ENCODE measurements at places on chromosomes 6 and 20. TPM values are rescaled to one million over a fixed set of nuclear protein-coding genes. Genes with fewer than 3 reads are reported as not detected.

Gene IL17F
- polyA plus RNA-seq: not detected

- peak; percentile 33 for DNase-seq
These were observed 61.4 kb upstream of the JARID2 start for GRCh38 chr6:15184441-15184861.

DNA sequence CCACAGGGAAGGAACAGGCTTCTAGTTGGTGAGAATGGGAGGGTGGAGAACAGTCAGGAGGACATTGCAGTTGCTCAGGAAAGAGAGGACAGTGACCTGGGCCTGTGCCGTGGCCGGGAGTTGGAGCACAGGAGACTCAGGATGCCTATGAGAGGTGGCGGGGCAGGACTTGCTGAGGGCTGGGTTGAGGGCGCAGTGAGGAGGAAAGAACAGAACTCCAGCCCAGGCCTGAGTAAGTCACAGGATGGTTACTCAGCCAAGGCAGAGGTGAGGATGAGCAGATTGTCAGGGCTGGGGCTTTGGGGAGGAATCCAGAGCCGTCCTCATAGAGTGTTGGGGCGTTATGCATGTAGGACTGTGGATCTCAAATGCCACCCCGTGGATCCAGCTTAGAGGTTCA, 21.2 kb downstream of the CST4 start:
- DNase-seq: no peak

- no peak for DNase-seq
These were observed 16.1 kb downstream of the DOK5 start for GRCh38 chr20:54491506-54491905.

DNA sequence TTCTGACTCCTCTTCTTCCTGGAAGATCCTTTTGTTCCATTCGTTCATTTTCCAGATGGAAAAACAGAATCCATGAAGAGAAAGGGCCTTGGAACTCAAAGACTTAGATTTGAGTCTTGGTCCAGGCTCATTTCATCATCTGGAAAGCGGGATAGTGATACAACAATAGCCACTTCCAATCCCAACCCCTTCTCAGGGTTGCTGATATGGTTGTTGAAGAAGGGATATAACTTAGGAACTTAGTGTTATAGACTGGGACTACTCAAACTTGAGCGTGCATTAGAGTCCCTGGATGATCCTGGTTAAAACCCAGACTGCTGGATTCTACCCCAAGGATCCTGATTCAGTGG, 1.3 kb downstream of the GDAP1L1 start:
- DNase-seq: no peak

Gene SEMG2
- not detected for polyA plus RNA-seq

Gene KHDC1
- 3.6 TPM for polyA plus RNA-seq

DNA sequence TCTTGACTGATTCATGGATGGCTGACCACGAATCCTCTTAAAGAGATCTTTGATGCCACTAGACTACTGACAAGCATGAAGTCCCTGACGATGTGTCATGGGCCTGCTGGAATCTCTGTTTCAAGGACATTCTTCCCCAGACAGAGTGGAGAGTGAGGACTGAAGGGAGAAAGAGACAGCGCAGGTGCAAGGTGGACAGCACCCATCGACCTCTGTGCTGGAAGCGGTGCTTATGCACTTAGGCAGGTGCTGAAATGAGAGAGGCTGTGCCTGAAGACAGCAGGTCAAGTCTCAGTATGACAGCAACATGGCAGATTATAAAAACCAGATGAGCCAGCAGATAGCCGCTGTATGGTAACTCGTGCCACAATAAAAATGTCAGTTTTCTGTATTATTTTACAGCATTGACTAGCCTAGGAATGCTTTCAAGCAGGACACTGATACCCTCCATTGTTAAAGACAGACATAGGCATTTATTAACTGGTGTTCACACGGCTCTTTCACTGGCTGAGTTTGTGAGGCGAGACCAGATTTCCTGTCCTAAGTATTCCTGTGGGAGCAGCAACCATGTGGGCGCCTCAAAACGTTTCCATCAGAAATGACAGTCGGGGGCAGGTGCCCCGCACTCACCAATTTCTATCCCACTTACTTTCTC, 47.5 kb downstream of the FOXC1 start:
- no peak for DNase-seq

Gene ANKRD66
- polyA plus RNA-seq: not detected

DNA sequence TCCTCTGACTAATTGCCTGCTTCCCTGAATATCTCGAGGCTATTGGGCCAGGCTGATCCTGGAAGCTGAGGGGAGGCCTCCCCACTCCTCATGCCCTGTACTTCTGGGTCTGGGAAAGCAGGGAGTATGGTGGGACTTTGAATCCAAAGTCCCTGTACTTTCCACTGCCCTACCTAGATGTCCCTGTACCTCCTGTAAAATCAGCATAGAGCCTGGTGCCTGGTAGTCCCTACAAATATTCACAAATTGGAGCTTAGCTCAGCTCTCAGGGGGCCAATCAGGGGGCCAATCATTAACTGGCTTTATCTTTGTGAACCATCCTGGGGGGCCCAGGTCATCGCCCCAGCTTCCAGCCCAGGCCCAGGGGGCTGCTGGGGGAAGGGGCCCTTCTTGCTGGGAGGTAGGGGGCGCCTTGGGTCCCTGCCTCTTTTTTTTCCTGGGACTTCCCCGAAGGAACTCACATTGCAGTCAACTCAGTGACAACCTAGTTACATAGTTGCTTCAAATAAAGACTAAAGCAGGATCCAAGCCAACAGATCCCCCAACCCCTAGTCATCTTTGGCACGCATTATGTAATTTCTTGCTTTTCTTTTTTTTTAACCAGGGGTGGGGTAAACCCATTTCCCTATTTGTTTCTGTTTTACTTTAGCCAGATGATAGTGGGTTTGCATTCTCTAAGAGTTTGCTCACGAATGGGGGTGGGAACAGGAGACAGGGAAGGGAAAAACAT, 6.9 kb upstream of the VEGFA start:
- no peak for DNase-seq

Gene GLP1R
- polyA plus RNA-seq: not detected

DNA sequence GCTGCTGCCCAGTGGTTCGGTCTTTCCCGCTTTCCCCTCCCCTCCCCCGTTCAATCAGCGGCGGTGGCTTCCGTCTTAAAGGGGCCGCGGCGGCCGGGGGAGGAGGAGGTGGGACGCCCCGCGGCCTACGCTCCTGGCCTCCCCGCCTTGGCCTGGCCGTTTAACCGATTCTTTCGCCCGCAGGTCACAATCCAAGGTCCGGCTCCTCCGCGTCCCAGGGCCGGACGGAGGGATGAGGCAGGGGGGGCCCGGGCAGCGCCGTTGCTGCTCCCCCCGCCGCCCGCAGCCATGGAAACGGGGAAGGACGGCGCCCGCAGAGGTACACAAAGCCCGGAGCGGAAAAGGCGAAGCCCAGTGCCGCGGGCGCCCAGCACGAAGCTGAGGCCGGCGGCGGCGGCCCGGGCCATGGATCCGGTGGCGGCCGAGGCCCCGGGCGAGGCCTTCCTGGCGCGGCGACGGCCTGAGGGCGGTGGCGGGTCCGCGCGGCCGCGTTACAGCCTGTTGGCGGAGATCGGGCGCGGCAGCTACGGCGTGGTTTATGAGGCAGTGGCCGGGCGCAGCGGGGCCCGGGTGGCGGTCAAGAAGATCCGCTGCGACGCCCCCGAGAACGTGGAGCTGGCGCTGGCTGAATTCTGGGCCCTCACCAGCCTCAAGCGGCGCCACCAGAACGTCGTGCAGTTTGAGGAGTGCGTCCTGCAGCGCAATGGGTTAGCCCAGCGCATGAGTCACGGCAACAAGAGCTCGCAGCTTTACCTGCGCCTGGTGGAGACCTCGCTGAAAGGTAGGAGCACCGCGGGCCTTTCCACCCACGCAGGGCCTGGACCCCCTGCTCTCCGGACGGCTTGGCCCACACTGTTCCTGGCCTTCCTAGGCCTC, 1.2 kb downstream of the STK35 start:
- peak; percentile 85 for DNase-seq

GRCh38 chr20:23869520-23869919, 10.0 kb downstream of the CST5 start:
- DNase-seq: no peak

DNA sequence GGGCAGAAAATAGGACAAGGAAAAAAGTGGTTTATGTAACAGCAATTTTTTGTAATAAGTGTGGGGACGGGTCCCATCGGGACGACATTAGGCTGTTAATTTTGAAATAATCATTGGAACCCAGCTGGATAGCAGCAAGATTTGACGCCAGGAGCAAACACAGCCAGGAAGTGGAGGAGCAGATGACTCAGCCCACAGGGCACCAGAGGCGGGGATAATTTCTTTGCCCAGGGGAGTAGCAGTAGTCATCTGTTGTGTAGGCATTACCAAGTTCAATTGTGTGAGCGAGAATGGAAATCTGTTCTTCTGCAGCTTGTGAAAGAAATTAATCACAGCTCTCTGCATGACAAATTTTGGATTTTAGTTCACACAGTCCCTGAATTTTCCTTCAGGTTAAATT, 22.6 kb upstream of the RIN2 start:
- DNase-seq: peak; percentile 95

Gene ANKS1A
- 7.2 TPM for polyA plus RNA-seq

- peak; percentile 77 for DNase-seq
These were observed 47.7 kb downstream of the BANF2 start for GRCh38 chr20:17747431-17747846.

DNA sequence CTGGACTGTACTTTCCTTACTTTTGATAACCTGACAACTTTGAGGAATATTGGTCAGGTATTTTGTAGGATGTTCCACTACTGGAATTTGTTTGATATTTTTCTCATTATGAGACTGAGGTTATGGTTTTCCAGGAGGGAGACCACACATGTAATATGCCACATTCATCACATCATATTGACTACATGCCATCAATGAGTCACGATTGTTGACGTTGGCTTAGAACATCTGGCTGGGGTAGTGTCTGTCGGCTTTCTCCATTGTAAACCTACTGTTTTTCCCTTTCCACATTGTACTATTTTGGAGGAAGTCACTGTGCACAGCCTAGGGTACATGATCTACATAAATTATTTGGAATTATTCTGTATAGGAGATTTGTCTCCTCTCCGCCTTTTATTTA, 1.4 kb upstream of the STX11 start:
- no peak for DNase-seq

DNA sequence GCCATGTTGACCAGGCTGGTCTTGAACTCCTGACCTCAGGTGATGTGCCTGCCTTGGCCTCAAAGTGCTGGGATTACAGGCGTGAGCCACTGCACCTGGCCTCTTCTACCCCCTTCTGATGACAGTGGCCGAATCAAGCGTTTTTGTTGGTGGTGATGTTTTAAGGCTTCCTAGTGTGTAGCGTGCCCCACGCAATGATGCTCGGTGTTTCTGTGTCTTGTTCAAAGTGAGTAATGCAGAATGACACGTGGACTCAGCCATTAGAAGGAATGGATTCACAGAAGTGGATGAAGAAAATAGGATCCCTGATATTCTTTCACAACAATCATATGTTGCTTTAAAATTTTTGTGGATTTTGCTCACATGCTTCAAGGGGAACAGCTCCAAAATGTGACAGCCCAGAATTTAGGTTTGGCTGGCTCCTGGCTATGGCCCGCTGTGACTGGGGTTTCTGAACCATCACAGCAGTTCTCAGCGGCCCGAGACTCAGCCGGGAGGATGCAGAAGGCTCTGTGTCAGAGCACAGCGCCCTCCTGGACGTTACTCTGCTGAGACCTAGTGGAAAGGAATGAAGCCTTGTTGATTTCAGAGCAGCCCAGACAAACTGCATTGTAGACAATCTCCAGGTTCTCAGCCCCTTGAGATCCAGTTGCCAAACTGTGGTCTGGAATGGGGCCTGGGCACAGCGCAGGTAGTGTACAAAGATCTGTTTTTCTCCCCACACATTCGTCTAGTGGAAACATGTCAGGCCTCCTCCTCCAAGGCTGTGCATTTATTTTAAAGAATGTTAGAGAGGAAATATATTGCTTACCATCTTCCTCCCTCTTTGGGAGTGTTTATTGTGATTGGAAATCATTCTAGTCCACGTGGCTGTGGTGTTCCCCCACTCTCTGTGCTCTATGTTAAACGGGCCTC, 57.6 kb upstream of the TIAM2 start:
- DNase-seq: no peak

DNA sequence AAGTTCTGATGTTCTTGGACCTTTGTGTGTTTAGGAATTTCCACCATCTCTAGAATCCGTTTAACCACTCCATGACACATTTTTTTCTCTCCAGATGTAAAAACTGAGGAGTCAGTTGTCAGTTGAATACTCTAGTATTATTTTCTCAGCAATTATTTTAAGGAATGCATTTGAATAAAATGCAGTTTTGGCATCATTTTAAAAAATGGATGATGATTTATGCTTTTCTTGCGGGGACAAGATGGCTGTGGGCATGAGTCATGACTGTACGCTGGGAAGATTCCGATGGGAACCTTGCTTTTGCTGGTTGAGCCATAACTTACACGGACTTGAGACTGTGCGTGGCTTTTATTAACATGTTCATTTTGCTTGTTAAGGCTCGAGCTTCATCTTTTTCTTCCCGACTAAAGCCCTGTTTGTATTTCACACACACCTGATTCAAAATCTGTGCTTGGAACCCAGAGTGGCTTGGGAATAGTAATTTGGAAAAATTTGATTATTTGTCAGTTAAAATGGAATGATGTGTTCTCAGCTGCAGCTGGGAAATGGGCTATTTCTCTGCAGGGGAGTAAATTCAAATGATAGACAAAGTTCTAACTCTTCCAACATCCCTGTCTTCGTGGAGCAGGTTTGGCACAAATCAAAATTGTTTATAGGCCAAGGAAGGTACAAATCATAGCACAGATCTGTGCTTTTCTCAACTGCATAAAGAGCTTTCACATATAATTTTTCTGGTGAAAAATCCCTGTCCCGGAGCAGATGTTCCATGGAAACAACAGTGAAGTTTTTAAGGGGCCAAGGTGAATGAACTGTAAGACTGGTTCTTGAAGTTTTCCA, 470.5 kb upstream of the JAG1 start:
- peak; percentile 70 for DNase-seq

GRCh38 chr6:11714116-11714797, 64.3 kb downstream of the ADTRP start:
- DNase-seq: no peak

GRCh38 chr6:127997496-127998164, 96.8 kb upstream of the THEMIS start:
- DNase-seq: no peak

DNA sequence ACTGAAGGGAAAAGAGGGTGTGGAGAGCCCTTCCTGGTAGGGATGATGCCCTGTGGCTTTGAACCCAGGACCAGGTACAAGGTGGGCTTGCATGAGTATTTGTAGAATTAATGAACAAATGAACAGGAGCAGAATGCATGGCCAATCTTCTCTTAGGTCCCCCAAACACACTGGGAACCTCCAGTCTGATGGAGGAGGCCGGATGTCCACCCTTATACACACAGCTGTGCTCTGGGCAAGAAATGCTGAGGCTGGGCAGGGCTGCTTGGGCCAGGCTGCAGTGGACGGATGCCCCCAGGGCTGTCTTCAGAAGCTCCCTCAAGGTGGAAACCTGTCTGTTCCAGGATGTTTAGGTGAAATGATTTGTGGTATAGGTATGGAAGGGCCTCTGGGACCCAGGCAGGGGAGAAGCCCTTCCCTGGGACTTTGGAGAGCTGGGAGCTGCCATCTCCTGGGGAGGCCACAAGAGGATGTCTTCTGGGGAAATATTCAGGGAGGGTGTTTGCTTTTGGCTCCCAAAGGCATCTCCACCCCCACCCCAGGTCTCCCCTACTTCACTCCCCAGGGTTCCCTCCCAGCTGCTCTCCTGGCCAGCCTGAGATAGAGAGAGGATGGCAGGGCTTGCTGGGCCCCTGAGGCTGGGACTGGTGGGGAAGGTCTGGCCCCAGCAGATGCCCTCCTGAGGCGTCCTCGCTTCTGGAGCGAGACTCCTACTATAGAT, 23.3 kb downstream of the VEGFA start:
- no peak for DNase-seq

GRCh38 chr6:41502917-41503671, 43.1 kb upstream of the FOXP4 start:
- no peak for DNase-seq

Data from mammary epithelial cell (primary cell).